ENCODE measurements at places on chromosomes 3 and 15. TPM values are rescaled to one million over a fixed set of nuclear protein-coding genes. Genes with fewer than 3 reads are reported as not detected.
A peak's percentile ranks its signal among the peaks of the same experiment; 100 is the strongest.

RLBP1 gene
- total RNA-seq = not detected

- H3K27me3 ChIP-seq = no peaks in the 10 kb centered on the region
- no peak overlapping the region for H3K4me3 ChIP-seq
- no peak overlapping the region for H3K27ac ChIP-seq
- no peaks in the 10 kb centered on the region for H3K4me1 ChIP-seq
These were observed 22.1 kb downstream of the PRICKLE2 start for GRCh38 chr3:64203216-64203615.

DNA sequence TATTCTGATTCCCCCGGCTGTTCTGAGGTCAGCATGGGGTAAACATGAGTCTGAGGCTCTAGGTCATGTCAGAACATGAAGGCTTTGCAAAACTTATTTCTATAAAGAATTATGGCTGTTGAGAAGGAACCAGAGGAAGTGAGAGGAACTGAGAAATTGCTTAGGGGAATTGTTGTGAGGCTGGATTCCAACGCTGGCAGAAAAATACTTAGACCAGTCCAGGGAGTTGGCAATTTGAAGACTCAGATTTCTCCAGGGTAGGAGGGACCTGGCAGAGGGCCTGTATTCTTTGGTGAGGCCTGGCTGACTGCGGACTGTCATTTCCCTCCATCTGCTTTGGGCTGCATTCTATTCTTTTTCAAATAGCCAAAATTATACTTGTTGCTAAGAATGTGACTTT, 155.5 kb downstream of the PLD1 start:
- no peak overlapping the region for H3K4me3 ChIP-seq
- no peaks in the 10 kb centered on the region for H3K4me1 ChIP-seq
- no peaks in the 10 kb centered on the region for H3K27me3 ChIP-seq
- no peak overlapping the region for H3K27ac ChIP-seq

DNA sequence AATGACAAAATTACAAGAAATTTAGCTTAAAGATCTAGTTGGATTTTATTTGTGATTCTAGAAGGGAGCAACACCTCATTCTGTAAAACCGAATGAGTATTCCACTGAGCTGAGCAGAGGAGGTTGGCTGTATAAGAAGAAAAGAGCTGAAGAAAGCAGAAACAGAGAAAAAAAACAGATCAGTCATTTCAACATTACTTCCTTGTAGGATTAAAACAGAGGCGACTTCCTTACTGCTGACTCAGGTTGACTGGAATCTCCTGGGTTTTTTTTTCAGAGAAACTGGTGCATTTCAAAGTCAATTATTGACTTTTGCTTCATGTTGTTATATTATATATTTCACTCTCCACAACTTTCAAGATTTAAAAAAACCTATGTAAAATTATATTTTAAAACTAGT, 368.1 kb upstream of the UBE2E2 start:
- no peaks in the 10 kb centered on the region for H3K27me3 ChIP-seq
- H3K4me1 ChIP-seq = no peaks in the 10 kb centered on the region
- DNase-seq = no peak
- H3K36me3 ChIP-seq = no peaks in the 10 kb centered on the region

- no peaks in the 10 kb centered on the region for H3K36me3 ChIP-seq
- H3K4me3 ChIP-seq = peak overlapping the region; percentile 93
- peaks cover 54% of the 10 kb centered on the region for H3K4me1 ChIP-seq
- DNase-seq = peak; percentile 56
- peak overlapping the region; percentile 95 for H3K27ac ChIP-seq
These were observed 2.4 kb downstream of the TSC22D2 start for GRCh38 chr3:150410311-150411105.

GRCh38 chr15:90870354-90871138, 2.2 kb downstream of the FURIN start:
- H3K36me3 ChIP-seq = no peaks in the 10 kb centered on the region
- H3K27me3 ChIP-seq = no peaks in the 10 kb centered on the region
- no peak for DNase-seq
- H3K27ac ChIP-seq = peak overlapping the region; percentile 68

- no peak for DNase-seq
- H3K4me3 ChIP-seq = no peak overlapping the region
- no peak overlapping the region for H3K27ac ChIP-seq
These were observed 178.0 kb upstream of the P2RY1 start for GRCh38 chr3:152656972-152657355.

GRCh38 chr15:82901114-82901805, 51.3 kb downstream of the HOMER2 start:
- no peaks in the 10 kb centered on the region for H3K36me3 ChIP-seq
- no peaks in the 10 kb centered on the region for H3K27me3 ChIP-seq
- no peak overlapping the region for H3K4me3 ChIP-seq
- H3K4me1 ChIP-seq = no peaks in the 10 kb centered on the region

MCF2L2 gene
- 7.3 TPM for total RNA-seq

All from CD4-positive, alpha-beta memory T cell (primary cell).